Keratinocyte (primary cell): ENCODE measurements at places on chromosomes 7 and 10.
A peak's percentile ranks its signal among the peaks of the same experiment; 100 is the strongest.

DNA sequence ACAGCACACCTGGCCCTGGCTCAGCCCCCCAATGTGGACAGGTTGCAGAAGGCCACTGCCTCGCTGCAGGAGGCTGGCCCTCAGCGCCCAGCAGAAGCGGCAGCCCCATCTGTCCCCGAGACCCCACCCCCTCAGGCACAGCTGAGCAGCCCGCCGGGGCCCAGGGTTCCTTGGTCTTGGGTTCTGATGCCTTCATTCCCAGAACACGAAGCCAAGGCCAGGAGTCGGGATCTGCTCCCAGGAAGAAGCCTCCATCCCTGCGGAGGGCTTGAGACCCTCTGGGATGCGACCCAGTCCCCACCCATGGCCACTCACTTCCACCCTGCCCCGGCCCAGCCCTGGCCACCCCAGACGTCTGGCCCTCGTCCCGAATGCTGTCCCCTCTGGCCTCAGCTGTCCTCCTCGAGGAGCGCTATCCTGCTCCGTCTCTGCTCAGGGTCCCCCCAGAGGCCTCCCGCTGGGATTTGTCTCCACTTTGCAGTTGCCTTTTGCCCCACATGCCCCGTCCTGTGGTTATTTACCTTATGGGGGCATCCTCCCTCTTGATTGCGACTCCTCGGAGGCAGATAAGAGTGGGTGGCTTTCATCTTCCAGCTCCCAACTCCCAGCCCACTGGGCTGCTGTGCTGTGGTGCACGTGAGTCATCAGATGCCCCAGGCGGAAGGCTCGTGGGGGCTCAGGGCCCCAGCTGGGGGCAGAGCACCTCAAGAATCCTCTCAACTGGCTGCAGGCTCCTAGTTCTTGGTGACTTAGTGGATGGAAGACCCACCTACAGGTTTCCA, 97.5 kb downstream of the MKI67 start:
- DNase-seq: no peak

- DNase-seq: no peak
Observed at GRCh38 chr10:118710487-118710886, 44.3 kb downstream of the CACUL1 start.

DNA sequence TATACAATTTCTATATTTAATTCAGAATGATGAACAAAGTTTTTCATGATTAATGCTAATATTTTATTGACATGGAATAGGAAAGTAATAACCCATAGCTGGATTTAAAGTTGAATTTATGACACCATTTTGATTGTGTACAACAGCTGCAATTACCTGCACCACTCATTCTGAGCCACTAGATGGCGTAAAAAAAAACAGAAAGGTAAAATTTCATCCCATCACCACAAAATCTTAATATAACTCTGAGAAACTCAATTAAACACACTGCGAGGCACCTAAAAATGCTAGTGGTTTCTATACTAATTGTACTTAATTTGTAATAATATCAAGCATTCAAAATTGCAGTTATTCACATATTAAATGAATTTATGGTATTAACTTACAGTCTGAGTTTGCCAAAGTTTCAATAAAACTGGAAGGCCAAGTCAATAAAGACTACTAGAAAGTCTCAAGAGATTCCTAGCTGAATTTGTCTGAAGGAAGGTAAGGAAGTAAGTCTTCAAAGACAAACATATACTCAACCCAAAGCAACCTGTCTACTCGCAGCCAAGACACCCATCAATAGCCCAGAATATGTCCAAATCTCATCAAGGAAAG, 182.5 kb downstream of the SKAP2 start:
- no peak for DNase-seq

GRCh38 chr10:87105446-87106124, 10.6 kb downstream of the SHLD2 start:
- DNase-seq: no peak

DNA sequence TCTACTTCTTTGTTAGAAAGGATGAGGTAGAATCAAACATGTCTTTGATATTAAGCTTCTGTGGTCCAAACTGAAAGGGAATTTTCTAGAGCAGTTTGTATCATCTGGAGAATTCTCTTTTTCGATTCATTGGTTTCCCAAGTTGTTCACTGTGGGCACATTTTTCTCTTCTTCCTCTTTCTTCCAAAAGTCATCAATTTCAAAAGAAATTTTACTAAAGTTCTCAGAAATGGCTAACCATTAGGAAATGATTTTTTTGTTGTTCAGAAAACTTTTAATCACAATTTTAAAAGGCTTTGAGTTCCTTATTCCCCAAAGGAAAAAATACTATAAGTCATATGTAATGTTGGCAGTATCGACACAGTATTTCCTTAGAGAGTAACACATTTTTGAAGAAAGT, 28.3 kb upstream of the CCDC6 start:
- DNase-seq: no peak

GRCh38 chr7:77538281-77539212, 1.5 kb downstream of the PTPN12 start:
- peak; percentile 62 for DNase-seq

DNA sequence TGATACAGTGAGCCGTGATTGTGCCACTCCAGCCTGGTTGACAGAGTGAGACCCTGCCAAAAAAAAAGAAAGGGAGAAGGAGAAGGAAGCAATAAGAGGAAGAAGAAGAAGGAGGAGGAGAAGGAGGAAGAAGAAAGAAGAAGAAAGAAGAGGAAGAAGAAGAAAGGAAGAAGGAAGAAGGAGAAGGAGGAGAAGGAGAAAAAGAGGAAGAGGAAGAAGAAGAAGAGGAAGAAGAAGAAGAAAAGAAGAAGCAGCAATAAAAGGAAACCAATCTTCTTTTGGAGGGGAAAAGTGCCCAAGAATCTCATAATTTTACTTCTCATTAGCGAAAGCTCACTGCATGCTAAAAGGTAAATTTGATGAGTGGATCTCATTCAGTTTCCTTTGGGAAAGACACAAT, 85.7 kb upstream of the GLCCI1 start:
- no peak for DNase-seq

DNA sequence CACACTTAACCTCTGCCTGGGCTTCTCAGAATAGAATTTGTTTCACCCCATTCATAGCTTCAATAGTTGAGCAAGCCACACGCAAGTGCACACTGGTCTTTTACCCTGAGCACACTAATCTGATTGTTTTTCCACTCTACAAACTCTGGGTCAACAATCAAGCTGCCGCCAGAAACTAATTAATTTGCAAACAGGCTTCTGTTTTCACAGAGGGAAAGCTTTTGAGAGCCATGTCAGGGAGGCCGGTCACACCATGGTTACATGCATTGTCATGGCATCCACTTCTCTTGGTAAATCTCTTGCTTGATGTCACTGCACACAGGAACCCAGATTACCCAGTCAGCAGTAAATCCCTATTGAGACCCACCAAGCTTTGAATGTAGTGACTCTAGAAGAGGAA, 154.2 kb downstream of the SEMA3A start:
- DNase-seq: no peak

GRCh38 chr7:159197066-159197975, 52.7 kb upstream of the VIPR2 start:
- DNase-seq: no peak

- DNase-seq: no peak
Observed at GRCh38 chr10:88521791-88522190, 61.3 kb downstream of the RNLS start.

DNA sequence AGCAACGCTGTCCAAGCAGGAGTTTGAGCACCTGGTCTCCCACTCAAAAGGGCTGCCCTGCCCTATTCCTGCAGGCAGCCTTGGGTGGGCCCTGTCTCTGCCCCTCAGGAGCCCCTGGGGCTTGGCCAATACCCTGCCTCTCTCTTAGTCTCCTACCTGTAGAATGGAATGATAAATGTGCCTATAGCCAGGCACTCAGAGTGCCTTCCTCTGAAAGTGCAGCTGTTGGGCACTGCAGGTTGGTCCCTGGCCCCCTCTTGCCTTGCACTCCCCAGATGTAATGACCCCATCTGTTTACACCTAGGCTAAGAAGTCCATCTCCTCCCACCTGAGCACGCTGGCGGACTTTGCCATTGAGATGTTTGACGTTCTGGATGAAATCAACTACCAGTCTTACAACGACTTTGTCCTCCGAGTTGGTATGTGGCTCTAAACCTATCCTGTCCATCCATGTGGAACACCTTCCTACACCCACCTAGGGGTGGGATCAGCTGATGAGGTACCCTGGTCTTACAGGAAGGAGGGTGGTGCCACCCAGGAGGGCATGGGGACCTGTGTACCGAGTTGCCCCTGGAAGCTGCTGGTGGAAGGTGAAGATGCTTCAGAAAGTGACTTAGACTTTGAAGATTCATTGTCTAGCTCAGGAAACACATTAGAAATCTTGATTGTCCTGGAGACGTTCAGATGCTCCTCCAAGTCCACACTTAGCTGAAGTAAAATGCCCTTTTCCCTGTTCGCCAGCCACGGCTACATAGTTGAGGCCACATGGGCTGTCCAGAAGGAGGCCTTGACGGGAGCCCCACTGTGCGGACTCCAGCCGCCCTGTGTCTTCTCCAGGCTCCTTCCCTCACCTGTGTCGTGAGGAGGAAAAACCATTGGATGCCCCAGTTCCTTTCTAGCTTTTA, 134.1 kb downstream of the ADCY1 start:
- DNase-seq: no peak

- DNase-seq: no peak
Observed at GRCh38 chr10:7265396-7266123, 145.3 kb downstream of the SFMBT2 start.

DNA sequence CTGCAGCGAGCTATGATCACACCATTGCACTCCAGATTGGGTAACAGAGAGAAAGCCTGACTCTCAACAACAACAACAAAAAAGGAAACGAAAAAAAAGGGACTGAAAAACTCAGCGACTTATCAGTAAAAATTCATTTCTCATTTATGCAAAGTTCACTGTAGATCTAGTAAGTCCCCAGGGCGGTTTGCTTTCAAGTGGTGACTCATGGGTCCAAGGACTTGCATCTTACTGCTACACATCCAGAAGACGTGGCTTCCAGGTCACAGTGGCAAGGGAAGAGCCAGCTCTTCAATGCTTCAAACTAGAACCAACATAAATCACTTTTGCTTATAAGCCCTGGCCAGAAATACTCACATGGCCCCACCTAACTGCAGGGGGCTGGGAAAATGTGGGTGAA, 178.3 kb upstream of the AUTS2 start:
- no peak for DNase-seq

GRCh38 chr7:32937344-32938174, 19.7 kb upstream of the FKBP9 start:
- DNase-seq: no peak

GRCh38 chr10:96272316-96273280, 1.2 kb upstream of the BLNK start:
- DNase-seq: no peak
